ENCODE measurements at places on chromosomes 12 and 14.
A peak's percentile ranks its signal among the peaks of the same experiment; 100 is the strongest.

DNA sequence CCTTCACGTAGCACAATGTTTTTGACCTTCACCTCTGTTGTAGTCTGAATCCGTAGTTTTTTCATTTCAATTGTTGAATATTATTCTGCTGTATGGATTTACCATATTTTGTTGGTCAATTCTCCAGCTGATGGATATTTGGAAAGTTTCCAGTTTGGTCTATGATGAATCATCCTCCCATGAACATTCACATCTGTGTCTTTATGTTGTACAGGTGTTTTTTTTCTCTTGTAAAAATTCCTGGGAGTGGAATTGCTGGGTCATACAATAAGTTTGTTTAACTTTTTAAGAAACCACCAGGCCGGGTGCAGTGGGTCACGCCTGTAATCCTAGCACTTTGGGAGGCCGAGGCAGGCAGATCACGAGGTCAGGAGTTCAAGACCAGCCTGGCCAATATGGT lies 36.7 kb upstream of the GNG2 start:
- H3K27ac ChIP-seq = no peak overlapping the region
- H3K4me3 ChIP-seq = no peak overlapping the region
- H3K36me3 ChIP-seq = 0 out of 2 replicates have a peak, but pooled peaks cover 5% of the 10 kb centered on the region

- DNase-seq = no peak
- peaks cover 21% of the 10 kb centered on the region for H3K36me3 ChIP-seq
- H3K4me1 ChIP-seq = peaks cover 29% of the 10 kb centered on the region
- no peak overlapping the region for H3K27ac ChIP-seq
- peaks cover 5% of the 10 kb centered on the region for H3K27me3 ChIP-seq
- no peak overlapping the region for H3K4me3 ChIP-seq
Observed at GRCh38 chr12:29133181-29133580, 15.9 kb upstream of the FAR2 start.

DNA sequence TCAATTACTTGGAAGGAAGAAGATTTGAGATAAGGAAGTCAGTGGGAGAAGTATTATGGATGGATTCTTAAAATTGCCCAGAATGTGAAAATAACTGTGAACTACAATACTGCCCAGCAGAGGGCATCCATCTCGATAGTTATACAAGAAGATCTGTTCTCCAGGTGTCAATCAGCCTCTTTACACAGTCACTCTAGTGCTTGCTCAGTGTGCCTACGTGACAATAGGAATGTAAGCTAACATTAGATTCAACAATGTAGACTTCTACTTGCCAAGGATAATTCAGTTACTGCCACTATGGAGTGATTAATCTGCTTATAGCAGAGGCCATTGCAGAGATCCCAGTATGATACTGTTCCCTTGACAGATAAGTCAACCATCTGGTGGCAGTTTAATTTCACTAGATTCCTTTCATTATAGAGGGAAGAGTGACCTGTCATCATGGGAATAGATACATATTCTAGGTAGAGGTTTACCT lies 10.6 kb upstream of the MAP4K5 start:
- H3K36me3 ChIP-seq = peaks cover 5% of the 10 kb centered on the region
- H3K4me3 ChIP-seq = no peak overlapping the region
- no peak for DNase-seq
- H3K27ac ChIP-seq = no peak overlapping the region

DNA sequence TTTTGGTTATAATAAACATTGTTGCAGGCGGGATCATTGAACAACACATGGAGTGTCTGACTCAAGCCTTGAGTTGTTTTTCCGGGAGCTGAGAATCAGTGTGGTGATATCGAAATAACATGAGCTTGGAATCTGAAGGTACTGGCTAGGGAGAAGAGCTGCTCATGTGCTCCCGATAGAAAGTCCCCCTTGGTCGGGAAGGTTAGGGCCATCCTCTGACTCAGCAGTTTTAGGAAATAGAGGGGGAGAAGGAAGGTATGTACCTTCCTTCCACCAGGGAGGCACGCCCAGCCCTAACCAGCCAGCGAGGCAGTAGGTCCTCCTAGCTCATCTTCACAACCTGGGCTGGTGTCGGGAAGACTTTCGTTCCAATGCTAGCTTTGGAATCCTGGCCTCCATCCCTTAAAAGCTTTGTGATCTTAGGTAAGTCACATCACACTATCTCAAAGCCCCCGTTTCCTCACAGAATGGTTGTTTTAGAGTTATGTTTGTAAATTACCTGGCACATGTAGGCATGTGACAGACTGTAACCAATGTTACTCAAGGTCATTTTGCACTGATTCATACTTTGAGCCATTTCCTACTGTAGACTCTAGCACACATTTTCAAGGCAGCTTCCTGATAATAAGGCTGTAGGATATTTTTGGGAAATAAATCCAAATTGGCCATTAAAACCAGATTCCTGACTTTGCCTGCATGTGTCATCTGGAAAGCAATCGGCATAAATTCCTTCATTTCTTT lies 1.9 kb upstream of the RAB35 start:
- peaks cover 4% of the 10 kb centered on the region for H3K36me3 ChIP-seq
- DNase-seq = peak; percentile 54
- no peaks in the 10 kb centered on the region for H3K27me3 ChIP-seq
- H3K27ac ChIP-seq = peak overlapping the region; percentile 54
- peak overlapping the region; percentile 82 for H3K4me3 ChIP-seq

- H3K27ac ChIP-seq = no peak overlapping the region
- DNase-seq = no peak
- no peaks in the 10 kb centered on the region for H3K27me3 ChIP-seq
- H3K4me1 ChIP-seq = peaks cover 3% of the 10 kb centered on the region
- no peaks in the 10 kb centered on the region for H3K36me3 ChIP-seq
Observed at GRCh38 chr12:15495746-15496145, 173.4 kb downstream of the PTPRO start.

- H3K36me3 ChIP-seq = peaks cover 85% of the 10 kb centered on the region
- no peak overlapping the region for H3K4me3 ChIP-seq
- H3K4me1 ChIP-seq = peaks cover 38% of the 10 kb centered on the region
- H3K27ac ChIP-seq = no peak overlapping the region
- DNase-seq = no peak
Observed at GRCh38 chr12:30782316-30783173, 27.8 kb upstream of the CAPRIN2 start.

- H3K4me3 ChIP-seq = no peak overlapping the region
- no peak overlapping the region for H3K27ac ChIP-seq
- no peaks in the 10 kb centered on the region for H3K36me3 ChIP-seq
- no peak for DNase-seq
Observed at GRCh38 chr12:104464899-104465298, 8.2 kb downstream of the CHST11 start.

GRCh38 chr14:92748259-92749016 lies at the start of gene LGMN:
TSS of gene LGMN (minus strand) at chr14:92748627. CDS start at chr14:92732786, 15,841 bp downstream.
- peak within 1 kb of the TSS; percentile 84 for H3K4me3 ChIP-seq
- DNase-seq = peak; percentile 97
- H3K27ac ChIP-seq = peak within 1 kb of the TSS; percentile 50
- H3K36me3 ChIP-seq = peaks cover 12% of the 10 kb centered on the region

DNA sequence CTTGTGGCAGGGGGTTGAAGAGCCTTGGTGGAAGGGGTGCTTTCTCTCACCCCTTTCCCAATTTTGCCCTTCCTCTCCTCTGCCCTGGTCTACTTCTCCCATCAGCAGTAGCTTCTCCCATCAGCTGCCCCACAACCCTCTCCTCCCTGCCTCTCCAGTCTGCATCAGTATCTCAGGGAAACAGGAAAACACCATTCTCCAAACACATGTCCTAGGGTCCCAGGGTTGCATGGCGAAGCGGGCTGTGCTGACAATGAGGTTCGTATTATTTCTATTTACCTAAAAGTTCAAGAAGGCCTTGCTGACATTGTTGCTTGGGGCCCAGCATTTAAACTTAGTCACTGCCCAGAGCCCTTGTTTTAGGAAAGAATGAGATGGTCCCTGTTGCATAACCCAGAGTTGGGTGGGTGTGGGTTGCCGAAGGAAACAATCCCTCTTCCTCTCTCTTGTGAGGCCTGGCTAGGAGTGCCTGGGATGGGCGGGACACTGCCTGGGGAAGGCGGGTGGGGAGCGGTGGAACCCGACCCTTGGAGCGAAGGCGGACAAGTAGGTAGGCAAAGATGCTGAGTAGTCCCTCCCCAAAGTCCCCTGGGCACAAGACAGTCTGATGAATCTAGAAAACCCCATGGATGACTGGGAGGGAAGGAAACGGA lies 1.3 kb upstream of the IGFBP6 start:
- peak; percentile 43 for DNase-seq
- H3K27ac ChIP-seq = no peak overlapping the region
- peak overlapping the region; percentile 90 for H3K4me3 ChIP-seq
- H3K27me3 ChIP-seq = peaks cover 75% of the 10 kb centered on the region
- H3K36me3 ChIP-seq = no peaks in the 10 kb centered on the region
- peaks cover 42% of the 10 kb centered on the region for H3K4me1 ChIP-seq

DNA sequence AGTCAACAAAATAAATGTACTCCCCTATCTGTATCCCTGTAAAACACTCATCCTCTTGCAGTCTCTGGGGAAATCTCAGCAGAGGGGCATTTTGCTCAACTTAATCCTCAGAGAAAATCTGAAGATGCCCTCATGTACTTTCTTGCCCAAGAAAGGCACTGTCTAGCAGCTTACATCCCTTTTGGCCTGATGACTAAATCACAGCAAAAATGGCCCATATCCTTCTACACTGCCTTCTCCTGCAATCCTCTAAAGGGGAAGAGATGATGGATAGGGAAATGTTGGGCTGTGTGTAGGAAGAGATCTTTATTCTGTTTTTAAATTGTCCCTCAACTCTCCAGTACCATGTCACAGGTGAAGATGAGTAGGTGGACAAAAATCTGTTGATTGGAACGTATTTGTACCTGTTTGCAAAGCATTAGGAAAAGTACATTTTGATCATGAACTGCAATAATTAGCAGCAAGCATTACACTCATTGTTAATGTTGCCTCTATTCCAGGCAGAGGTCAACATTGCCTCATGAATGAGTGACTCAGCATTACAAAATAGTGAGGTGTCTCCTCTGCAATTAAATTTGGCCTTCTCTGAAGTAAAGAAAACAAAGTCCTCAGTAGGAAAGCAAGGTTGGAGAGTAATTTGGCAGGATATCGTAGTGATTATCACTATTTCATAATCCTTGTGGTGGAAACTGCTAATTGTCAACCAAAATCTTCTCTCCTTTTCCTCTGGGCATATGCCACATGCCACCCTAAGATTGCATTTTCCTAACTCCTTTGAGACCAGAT lies 172.4 kb upstream of the CAND1 start:
- no peaks in the 10 kb centered on the region for H3K27me3 ChIP-seq
- no peak overlapping the region for H3K27ac ChIP-seq
- no peak for DNase-seq
- H3K4me3 ChIP-seq = no peak overlapping the region
- no peaks in the 10 kb centered on the region for H3K36me3 ChIP-seq

GRCh38 chr14:102241147-102241546 lies 63.8 kb downstream of the MOK start:
- H3K4me1 ChIP-seq = no peaks in the 10 kb centered on the region
- peaks cover 4% of the 10 kb centered on the region for H3K27me3 ChIP-seq
- H3K36me3 ChIP-seq = no peaks in the 10 kb centered on the region
- no peak overlapping the region for H3K27ac ChIP-seq
- no peak for DNase-seq

GRCh38 chr12:104834607-104835006 lies 123.5 kb downstream of the SLC41A2 start:
- no peak for DNase-seq
- no peaks in the 10 kb centered on the region for H3K4me1 ChIP-seq
- no peaks in the 10 kb centered on the region for H3K36me3 ChIP-seq
- no peaks in the 10 kb centered on the region for H3K27me3 ChIP-seq

DNA sequence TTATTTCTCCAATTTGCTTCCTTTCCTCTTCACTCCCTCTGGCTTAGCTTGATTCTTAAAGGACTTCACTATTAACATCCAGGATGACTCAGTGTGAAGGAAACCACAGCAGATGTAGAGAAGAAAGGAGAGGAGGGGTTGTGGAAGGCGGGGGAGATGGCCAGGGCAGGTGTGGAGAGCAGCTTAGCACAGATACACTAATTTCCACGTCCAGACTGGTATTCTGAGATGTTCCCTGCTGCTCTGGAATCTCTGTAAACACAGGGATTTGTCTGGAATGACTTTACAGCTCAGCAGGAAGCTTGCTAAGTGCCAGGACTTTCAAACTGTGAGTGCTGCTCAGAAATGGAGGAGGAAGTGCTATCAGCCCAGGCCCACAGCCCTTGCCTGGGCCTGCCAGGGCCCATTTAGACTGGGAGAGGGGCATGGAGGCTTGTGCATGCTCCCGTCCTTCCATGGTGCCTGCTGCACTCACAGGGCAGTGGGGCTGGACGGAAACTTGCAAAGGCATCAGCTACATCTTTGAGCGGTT lies 202.5 kb upstream of the DDHD1 start:
- DNase-seq = peak; percentile 57
- peak overlapping the region; percentile 12 for H3K4me3 ChIP-seq
- peaks cover 41% of the 10 kb centered on the region for H3K4me1 ChIP-seq
- H3K27ac ChIP-seq = peak overlapping the region; percentile 98

- peaks cover 4% of the 10 kb centered on the region for H3K27me3 ChIP-seq
- no peak overlapping the region for H3K4me3 ChIP-seq
- peak overlapping the region; percentile 75 for H3K27ac ChIP-seq
- no peak for DNase-seq
- peaks cover 46% of the 10 kb centered on the region for H3K4me1 ChIP-seq
Observed at GRCh38 chr14:95651821-95652583, 34.2 kb upstream of the TCL1B start.

DNA sequence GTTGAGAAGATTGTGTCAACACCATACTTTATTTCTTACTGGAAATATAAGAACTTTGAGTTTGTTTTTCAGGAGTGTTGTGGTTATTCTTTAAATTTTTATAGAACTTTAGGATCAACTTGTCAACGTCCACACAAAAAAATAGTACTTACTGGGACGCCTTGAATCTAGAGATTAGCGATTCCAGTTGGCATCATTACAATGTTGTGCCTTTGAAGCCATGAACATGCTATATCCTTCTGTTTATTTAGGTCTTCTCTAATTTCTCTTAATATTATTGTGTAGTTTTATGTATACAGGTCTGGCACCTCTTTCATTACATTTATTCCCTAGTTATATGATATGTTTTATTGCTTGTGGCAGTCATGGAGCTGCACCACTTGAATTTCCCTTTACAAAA lies 320.8 kb upstream of the CCDC196 start:
- H3K27ac ChIP-seq = no peak overlapping the region
- no peak overlapping the region for H3K4me3 ChIP-seq
- DNase-seq = no peak
- H3K27me3 ChIP-seq = no peaks in the 10 kb centered on the region
- no peaks in the 10 kb centered on the region for H3K36me3 ChIP-seq

DNA sequence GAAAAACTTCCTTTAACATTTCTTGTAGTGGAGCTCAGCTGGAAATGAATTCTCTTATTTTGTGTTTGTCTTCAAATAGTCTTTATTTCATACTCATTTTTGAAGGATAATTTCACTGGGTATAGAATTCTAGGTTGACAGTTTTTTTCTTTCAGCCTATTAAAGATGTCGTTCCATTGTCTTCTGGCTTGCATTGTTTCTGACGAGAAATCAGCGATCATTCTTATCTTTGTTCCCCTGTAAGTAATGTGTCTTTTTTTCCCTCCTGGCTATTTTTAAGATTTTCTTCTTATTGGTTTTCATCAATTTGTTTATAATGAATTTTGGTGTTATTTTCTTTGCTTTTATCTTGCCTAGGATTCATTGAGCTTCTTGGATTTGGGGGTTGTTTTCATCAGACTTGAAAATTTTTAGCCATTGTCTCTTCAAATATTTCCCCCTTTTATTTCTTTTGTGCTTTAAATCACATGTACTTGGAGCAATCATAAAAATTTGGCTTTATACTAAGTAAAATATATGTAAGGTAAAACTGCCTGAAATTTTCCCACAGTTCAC lies 89.4 kb downstream of the UNC79 start:
- H3K4me1 ChIP-seq = no peaks in the 10 kb centered on the region
- DNase-seq = no peak
- H3K36me3 ChIP-seq = peaks cover 66% of the 10 kb centered on the region
- no peak overlapping the region for H3K27ac ChIP-seq
- H3K4me3 ChIP-seq = no peak overlapping the region
